ENCODE measurements at places on chromosomes 16 and 17.
A peak's percentile ranks its signal among the peaks of the same experiment; 100 is the strongest.

- no peak for DNase-seq
Measured at GRCh38 chr17:80187515-80187941, 17.7 kb downstream of the CARD14 start.

GRCh38 chr17:59845595-59846393 is 46.9 kb downstream of the TUBD1 start:
- no peak for DNase-seq

DNA sequence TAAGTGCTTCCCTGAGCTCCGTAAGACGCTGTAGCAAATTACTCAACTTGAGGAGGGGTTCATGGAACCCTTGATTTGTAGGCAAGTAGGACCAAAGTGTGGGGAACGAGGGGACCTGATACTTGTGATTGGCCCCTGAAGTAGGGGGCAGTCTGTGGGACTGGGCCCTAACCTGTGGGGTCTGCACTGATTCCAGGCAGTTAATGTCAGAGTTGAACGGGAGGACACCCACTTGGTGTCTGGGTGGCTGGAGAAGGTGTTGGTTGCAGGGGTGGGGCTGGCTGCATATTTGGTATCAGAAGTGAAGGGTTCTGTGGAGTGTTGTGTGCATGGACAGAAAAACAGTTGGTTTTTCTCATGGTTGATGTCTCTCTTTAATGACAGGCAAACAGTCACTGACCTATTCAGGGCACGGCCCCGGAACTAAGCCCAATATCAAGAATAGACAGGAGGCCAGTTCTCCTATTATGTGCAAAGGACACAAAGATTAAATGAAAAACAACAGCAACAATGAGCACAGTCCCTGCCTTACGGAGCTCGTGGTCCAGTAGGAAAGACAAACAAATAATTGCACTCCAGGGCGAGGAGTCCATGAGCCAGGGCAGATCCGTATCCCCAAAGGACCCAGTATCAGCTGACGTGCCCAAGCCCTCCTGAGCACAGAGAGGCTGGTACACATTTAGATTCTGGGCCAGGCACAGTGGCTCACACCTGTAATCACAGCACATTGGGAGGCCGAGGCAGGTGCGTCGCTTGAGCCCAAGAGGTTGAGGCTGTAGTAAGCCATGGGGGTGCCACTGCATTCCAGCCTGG is 19.2 kb downstream of the MXRA7 start:
- DNase-seq, result no peak

DNA sequence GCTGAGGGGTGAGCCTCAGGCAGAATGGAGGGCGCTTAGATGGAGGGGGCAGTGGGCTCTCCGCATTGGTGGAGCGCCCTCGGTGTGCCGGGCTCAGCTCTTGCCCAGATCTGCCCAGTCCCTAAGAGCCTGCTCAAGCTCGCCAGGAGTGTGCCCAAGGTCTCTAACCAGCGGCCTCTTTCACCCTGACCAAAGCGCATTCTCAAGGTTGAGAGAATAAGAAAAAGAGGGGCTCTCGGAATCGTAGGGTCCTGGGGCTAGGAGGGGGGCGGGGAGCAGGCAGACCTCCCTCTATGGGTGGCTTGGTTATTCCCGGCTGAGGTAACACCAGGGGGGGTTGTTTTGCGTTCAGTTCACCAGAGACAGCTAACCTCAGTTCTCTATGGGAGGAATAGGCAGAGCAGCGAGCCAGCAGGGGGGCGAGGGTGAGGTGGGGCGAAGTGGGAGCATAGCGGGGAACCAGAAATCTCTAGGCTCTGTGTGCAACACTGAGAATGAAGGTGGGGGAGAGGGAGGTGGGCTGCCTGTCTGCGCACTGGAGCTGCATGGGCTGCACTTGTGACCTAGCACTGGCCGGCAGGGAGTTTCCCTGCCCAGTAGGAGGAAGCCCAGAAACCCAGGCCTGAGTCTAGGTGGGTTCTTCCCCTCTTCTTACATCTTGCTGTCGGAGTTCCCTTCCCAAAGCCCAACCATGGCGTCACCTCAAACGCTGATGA is 3.0 kb downstream of the TMEM132E start:
- DNase-seq, result no peak

- DNase-seq, result no peak
Measured at GRCh38 chr17:2338315-2338657, 985 bp downstream of the SGSM2 start.

DNA sequence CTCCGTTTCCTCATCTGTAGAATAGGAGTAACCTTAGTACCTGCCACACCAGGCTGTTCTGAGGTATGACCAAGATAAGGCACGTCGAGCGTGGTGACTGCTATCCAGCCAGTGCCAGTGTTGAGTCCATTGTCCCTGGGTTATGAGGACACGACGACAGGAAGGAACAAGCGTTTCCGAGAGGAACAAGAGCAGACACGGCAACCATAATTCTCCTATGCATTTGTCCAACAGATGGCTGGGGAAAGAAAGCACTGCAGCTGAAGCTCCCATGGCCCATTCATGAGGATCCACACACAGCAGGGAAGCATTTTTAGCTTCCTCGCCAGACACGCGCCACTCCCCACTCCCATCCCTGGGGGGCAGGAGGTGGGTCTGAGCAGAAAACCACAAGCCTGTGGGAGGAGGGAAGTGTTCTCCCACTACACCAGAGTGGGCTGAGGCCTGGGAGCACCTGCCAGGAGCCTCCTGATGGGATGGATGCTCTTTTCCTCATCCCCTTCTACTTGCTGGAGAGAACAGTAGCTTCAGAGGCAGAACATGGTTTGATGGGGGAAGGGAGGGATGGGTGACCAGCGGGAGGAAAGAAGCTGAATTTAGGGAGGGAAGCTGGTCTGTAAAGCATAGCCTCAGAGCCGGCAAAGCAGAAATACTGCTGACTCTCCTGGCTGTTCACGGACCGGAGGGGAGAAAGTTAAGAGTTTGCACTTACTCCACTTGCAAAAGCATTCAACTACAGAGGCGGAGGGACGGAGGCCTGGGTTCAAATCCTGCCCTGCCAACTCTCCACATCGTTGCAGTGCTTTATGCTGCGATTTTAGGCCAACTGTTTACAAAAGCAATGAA is 2.7 kb downstream of the COTL1 start:
- no peak for DNase-seq

GRCh38 chr17:82361885-82362633 is 3.0 kb downstream of the TEX19 start:
- no peak for DNase-seq

DNA sequence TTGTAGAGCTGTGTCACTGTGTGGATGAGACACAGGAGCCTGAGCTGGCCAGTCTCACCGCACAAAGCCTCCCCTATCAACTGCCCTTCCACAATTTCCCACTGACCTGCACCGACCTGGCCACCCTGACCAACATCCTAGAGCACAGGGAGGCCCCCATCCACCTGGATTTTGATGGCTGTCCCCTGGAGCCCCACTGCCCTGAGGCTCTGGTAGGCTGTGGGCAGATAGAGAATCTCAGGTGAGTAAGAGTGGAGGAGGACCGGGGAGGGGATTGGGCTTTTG is 37.4 kb downstream of the NLRC5 start:
- no peak for DNase-seq

- DNase-seq, result no peak
Measured at GRCh38 chr17:21299981-21300600, 15.6 kb downstream of the MAP2K3 start.

DNA sequence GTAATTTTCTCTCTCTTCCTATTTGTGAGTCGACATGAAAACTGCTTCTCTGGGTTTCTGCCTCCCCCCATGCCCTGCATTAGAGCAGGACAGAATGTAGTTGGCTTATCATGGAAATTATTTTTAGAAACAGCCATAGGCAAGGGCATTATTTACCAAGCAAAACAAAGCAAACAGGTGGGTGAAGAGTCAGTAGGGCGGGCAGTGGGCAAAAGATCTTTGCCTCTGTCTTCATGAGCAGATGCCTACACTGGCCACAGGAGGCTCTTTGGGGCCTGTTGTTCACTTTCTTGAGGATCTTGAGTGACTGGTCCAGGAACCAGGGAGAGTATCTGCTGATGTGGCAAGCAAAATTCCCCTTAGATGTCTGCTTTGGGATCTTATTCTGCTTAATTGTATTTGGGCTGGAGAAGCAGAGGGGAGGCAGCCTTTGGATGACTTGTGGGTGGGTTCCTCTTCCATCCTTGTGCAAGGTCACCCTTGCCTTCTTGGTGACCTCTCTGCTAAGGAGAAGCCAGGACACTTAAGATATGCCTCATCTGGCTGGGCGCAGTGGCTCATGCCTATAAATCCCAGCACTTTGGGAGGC is 42.5 kb upstream of the CLEC19A start:
- no peak for DNase-seq

DNA sequence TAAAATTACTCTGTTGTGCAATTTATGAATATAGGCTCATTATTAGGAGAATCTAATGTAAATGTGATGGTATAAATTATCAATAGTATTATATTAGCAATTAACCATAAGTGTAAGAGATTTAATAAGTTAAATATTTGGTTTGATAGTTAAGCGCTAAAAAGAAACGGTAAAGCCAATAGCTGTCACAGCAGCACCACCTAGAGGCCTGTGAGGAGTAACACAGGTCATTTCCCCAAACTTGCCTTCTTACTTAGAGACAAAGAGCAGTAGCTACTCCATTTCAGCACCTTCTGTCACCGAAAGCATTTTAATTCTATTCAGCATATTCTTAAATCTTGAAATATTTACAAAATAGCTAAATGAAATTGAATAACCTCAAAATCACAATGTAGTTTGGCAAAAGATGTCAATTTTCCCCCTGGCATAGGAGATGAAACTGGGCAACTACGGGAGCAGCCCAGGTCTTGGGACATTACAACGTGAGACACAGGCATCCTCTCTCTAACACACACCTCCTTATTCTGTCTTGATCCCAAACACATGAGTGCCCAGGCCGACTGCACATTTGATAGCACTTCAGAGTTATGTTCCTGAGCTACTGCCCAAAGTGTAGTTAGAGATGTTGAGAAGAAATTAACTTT is 14.3 kb upstream of the DYNLRB2 start:
- DNase-seq, result peak; percentile 53

DNA sequence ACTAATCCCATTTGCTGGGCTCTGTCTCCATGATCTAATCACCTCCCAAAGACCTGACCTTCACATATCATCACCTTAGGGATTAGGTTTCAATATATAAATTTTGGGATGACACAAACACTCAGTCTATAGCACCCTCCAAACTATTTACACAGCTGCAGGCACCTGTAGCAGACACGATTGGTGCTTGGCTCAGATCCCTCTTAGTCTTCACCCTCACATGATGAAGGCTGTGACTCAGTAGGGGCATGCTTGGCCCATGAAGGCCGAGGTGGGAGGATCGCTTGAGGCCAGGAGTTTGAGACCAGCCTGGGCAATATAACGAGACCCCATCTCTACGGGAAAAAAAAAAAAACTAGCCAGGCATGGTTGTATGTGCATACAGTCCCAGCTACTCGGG is 73.5 kb downstream of the HS3ST2 start:
- no peak for DNase-seq

GRCh38 chr17:78416791-78417530 is 38.5 kb downstream of the PGS1 start:
- no peak for DNase-seq

DNA sequence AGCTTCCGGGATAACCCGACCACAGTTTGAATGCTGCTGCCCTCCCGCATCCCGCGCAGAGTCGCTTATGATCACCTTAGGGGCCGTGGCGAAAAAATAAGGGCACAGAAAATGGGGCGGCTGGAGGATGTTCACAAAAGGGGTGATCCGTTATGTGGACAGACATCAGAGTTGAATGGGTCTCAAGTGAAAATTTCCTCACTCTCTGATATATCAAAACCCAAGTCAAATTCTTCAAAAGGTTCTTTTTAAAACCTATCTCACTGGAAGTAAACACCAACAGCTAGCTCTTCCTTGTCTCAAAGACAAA is 400 bp upstream of the CEP112 start:
- no peak for DNase-seq

- DNase-seq, result no peak
Measured at GRCh38 chr16:28556914-28557320, 3.2 kb downstream of the SGF29 start.

DNA sequence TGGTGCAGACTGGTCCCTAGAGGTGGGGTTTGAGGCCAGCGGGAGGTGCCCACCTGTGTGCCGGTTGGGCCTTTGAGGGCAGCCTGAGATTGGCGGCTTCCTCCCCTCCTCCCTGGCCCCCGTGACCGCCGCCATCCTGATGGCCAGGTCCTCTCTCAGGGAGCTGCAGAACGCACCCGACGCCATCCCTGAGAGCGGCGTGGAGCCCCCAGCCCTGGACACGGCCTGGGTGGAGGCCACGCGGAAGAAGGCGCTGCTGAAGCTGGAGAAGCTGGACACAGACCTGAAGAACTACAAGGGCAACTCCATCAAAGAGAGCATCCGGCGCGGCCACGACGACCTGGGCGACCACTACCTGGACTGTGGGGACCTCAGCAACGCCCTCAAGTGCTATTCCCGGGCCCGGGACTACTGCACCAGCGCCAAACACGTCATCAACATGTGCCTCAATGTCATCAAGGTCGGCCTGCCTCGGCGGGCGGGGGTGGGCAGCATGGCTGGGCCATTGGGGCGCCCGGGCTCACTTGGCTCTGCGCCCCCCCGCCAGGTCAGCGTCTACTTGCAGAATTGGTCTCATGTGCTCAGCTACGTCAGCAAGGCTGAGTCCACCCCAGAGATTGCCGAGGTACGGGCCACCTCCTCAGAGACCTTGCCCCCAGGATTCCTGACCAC is 2.8 kb downstream of the GPS1 start:
- DNase-seq, result no peak

DNA sequence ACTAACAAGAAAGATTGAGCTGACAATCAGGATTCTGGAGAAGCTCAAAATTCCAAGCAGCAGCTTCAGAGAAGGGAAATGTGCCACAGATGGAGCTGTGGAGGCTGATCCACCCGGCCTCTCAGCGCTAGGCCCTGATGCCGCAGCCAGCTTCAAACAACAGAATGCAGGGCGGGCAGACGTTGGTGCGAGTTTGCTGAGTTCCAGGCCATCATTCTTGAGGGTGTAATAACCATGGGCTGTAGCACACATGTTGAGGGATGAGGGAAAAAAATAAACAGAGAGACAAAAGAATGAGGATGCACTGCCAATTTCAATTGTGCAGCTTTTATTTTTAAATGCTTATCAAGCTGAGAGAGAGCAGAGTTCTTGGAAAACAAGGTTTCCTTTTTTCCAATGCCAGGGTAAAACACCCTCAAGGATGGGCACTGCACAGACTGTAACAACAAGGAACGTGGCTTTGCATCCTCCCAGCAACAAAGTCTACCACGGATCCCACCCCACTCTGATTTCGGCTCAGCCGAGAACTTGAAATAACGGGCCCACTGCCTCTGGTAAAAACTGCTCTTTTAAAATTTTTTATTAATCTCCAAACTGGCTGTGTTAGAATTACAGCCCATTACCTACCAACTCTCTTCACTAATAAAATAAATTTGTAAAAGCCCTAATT is 90.2 kb downstream of the SMG6 start:
- no peak for DNase-seq

All from stimulated activated CD4-positive, alpha-beta T cell treated with anti-CD3 and anti-CD28 coated beads, Interleukin-2, amount 100 ng/mL, for 48 hours (primary cell).